ENCODE measurements at places on chromosomes 1 and 21. TPM values are rescaled to one million over a fixed set of nuclear protein-coding genes. Genes with fewer than 3 reads are reported as not detected.

The FNDC5 gene
- total RNA-seq, result 0.96 TPM

The POMGNT1 gene
- 57.8 TPM for total RNA-seq

The USH2A gene
- 0.02 TPM for total RNA-seq

The NPHS2 gene
- not detected for total RNA-seq

The FCGR3A gene
- not detected for total RNA-seq

The TCEA3 gene
- total RNA-seq, result 3.3 TPM

The ALPL gene
- total RNA-seq, result 45.4 TPM

The GJB3 gene
- not detected for total RNA-seq

The HSF2BP gene
- total RNA-seq, result 3.2 TPM

The UMODL1 gene
- 0.10 TPM for total RNA-seq

The ADAMTS5 gene
- 14.1 TPM for total RNA-seq

The B3GALT5 gene
- 2.5 TPM for total RNA-seq

The ANKRD35 gene
- 0.07 TPM for total RNA-seq

All from astrocyte (in vitro differentiated cells and primary cell).